ENCODE measurements at places on chromosomes 6 and 20.

- DNase-seq = no peak
Observed at GRCh38 chr6:44539701-44540355, 152.3 kb downstream of the CDC5L start.

DNA sequence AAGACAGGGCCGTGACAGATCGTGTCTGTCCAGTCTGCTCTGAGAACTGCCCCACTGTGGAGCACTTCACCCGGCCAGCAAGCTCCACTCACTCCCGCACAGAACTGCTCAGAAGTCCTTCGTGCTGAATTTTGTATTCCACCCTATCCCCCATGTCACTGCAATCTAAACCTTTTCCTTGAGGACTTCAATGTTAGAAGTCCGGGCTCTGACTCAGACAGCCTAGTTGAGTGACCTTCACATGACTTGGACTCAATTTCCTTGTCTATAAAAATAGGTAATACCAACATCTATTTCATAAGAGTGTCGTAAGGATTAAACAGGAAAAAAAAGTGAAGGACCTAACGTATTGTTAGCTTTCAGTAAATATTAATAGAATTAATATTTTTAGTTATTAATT, 161.6 kb downstream of the QRSL1 start:
- no peak for DNase-seq

- no peak for DNase-seq
Observed at GRCh38 chr6:109322825-109323224, 59.4 kb downstream of the CD164 start.

DNA sequence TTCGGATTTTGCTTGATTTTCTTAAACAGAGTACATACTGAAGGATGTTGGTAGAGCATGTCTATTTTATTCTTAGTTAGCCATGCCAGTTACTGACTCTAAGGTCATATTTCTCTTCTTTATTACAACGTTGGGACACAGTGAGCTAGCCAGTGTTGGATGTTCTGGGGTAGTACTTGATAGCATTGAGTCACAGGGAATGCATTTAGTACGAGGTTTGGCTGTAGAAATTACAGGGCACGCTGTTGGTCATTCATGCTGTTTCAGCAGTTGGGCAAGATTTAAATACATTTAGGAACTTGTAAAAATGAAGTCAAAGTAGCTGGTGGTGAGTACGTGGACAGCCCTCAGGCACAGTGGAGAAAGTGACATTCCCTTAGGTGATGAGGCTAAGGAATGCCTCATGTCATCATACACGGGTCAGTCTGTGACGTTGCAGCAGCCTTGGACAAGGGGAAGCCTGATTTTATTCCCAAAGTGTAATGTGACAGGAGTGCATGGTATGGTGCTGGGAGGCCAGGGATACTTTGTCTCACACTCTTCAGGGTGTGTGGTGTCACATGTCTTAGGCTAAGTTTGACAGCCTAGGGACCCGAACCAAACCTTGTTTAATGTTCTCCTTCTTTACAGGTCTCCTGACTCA, 57.7 kb upstream of the SLC22A1 start:
- no peak for DNase-seq

DNA sequence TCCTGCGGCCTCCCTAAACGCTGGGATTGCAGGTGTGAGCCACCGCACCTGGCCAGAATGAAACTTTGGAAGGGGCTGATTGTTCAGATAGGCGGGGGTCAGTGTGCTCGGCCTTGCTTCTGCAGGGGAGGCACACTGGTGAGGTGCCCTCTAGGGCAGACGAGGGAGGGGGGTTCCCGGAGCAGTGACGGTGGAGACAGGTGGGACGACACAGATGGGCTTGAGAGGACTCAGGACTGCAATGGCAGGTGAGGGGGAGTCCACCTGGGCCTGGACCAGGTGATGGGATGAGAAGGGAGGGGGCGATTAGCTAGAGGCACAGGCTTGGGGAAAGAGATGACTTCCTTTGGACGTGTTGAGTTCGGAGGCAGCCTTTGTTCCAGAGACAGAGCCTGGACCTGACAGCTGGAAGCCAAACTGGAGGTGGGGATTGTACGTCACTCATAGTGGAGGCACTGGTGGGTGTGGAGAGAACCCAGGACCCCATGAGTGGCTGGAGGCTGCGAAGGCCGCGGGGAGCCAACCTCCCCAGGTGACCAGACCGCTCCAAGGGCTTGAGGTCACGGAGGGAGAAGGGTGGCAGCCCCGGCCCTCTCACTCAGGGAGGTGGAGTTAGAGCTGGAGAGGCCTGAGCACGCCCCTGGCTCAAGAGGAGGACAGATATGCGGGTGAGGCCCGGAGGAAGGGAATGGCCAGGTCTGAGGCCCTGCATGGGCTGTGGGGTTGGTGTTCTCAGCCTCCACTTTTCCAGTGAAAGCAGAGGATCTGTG, 10.5 kb upstream of the MAP1LC3A start:
- DNase-seq = no peak

DNA sequence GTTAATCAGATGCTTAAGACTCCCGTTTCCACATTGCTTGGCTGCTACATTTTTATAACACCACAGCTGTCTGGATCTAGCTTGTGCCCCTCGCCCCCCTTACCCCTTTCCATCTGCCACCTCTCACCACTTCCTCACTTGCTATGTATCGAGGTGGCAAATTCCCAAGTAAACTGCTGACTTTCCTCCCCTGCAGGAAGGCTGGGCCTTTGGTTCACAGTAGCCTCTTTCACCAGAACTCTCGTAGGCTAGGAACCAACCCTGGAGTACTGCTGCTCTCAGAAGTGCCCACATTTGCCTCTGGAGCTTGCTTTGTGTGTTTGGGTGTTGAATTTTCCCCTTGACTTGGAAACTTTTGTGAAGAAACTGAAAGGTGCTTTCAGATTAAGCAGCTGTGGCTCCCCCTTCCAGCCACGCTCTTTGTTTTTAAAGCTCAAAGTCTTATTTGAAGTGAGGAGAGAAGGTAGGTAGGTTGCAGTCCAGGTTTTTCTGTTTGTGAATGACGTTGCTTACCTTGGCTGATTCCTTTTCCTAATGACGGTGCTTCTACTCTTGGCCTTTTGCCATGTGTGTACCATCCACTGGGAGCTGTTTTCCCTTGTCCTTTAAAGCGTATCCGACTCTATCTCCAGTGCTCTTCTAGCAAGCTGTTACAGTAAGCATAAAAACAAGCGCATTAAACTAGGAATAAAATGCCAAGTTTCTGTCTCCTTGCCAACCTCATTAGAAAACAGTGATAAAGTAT, 90.4 kb downstream of the CARMIL1 start:
- no peak for DNase-seq

DNA sequence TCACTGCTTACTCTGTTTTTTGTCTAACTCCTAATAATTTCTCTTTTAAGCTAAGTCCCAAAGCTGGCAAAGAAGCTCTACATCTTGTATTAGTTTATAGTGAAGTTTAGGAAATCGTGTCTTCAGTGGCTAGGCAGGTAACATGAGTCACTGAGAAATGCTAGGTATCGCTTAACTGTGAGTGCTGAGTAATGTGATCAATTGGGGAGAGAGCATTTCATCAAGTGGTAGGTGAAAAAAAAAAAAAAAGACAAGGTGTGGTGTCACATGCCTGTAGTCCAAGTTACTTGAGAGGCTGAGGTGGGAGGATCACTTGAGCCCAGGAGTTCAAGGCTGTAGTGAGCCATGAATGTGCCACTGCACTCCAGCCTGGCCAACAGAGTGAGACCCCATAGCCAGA, 125.3 kb downstream of the FAM83B start:
- DNase-seq = no peak

GRCh38 chr6:158023597-158023939, 41.9 kb downstream of the SYNJ2 start:
- no peak for DNase-seq

- DNase-seq = no peak
Observed at GRCh38 chr20:20000211-20000968, 16.8 kb upstream of the NAA20 start.

DNA sequence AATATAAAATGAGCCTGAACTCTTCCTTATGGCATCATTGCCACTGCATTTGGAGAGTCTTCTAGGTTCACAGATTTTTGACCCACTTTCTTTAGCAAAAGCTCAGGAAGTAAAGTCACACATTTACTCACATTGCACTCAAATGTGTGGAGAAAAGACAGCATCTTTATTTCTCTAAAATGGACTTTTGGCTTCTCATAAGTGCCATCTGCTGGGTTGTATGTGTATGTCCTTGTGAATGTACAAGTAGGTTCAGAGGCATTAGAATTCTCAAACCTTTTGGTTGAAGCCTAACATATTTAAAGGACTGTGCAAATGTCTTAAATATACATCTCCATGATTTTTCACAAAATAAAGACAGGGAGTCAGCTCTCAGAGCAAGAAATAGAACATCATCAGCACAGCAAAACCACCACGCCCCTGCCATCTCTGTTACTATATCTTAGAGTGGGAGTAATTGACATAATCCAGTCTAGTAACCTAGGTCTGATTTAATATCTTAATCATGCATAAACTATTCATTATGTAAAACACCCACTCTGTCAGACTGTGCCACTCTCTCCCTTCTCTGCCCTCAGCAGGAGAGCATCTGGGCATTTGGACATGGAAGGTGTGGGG, 42.2 kb upstream of the SPTLC3 start:
- DNase-seq = no peak

DNA sequence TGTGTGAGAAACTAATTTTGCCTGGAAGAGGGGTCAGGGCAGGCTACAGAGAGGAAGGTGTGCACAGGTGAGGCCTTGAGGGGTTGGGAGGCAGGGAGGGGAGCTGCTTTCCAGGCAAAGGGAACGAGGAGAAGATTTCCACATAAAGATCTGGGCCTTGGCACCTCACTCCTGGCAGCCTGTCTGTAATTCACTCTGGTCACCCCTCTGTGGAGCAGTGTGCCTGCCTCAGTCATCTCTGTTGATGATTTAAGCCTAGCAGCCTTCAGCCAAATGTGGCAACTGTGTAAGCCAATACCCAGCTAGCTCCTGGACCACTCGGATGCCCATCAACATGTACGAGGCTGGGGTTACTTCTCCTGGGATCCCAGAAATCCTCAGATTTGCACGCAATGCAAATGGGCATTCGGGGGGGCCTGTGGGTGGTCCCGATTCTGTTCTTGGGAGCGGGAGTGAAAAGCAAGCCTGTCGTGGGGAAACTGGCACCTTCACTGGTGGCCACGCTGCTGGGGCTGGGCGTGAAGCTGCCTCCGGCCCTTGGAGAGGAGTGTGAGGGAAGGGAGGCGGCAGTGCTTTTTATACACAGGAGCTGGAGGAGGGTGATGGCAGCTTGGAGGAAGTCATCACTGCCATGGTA, 360.4 kb downstream of the ZFAND3 start:
- DNase-seq = no peak

DNA sequence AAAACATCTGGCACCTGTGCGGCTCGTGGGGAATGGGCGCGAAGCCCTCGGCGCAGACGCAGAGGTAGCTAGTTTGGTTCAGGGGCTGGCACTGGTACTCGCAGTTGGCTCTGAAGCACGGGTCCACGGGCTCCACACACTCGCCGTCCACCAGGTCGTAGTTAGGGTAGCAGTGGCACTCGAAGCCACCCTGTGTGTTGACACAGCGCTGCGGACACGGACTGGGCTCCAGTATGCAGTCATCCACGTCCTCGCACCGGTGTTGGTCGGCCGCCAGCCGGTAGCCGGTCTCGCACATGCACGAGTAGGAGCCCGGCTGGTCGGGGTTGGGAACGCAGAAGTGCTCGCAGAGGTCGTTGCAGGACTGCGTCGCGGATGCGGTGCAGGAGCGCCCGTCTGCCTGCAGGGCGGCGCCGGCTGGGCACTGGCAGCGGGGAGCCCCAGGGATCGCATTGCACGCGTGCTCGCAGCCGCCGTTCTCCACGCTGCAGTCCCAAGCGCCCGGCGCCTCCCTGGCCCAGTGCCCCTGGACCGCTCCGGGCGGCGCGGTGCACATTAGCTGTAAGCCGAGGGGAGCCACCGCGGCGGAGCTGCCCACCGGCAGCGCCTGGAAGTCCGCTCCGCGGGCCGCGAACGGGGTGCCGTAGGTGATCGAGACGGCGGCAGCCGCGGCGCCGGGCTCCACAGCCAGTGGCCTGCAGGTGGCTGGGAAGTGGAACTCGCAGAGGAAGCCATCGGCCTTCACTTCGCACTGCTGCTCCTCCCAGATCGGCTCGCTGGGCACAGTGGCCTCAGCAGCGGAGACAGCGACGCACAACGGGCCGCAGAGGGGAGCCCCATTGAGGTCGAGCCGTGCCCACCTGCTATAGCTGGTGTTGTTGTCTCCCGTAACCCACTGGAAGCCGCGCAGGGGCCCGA, 930 bp downstream of the THBD start:
- no peak for DNase-seq

DNA sequence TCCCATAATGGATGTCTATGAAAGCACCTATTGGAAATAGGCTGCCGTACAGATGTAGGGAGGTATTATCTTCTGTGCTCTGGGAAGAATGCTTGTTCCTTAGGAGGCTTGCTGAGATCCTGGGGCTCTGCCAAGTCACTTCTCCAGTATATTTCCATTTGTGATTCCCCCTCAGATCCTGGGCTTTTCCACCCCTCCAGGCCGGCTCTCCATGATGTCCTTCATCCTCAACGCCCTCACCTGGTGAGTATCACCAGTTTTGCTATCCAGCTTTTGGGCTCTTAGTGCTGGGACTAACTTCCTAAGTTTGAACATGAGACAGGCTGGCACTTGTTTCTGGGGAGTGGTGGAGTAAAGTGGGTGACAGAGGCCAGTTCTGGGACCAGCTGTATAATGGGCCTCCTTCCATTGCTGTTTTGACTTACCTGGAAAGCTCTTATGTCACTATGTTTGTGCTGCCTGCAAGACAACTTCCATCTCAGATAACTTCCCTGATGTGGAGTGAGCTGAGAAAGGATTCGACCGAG, 2.6 kb downstream of the SYS1 start:
- DNase-seq = no peak

DNA sequence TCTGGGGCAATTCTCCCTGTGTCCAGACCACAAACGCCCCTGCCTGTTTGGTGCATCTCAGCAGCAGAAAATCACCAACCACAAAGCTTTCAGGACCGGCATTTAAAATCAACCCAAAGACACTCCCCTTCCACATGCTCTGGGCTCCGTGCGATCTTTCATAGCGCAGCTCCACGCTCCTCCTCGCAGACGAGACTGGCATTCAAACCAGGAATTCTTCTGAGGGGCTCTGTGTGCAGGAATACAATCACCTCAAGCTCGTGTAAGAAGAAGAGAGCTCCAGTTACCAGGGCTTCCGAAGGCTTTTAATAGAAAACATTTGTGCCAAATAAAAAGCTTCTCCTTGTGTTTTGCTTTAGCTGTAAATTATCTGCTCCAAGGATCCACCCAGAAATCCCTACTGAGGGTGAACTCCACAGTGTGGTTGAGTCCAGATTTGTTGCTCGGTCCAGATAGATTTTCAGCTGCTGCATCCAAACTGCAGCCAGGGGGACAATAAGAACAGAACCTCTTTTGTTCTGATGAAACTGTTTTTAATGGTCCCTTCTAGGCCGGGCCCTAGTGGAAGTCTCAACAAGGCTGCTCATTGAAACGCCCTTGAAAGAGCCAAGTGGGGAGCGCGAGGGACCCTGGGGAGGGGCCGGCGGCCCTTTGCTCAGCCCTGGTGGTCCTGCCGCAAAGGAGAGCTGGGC, 16.4 kb upstream of the BMP7 start:
- DNase-seq = no peak

- DNase-seq = no peak
Observed at GRCh38 chr6:125183391-125183790, 29.8 kb downstream of the TPD52L1 start.
